ENCODE measurements at places on chromosomes 4 and X.

- no peak for DNase-seq
These were observed 185.5 kb upstream of the ANXA10 start for GRCh38 chr4:167906851-167907250.

DNA sequence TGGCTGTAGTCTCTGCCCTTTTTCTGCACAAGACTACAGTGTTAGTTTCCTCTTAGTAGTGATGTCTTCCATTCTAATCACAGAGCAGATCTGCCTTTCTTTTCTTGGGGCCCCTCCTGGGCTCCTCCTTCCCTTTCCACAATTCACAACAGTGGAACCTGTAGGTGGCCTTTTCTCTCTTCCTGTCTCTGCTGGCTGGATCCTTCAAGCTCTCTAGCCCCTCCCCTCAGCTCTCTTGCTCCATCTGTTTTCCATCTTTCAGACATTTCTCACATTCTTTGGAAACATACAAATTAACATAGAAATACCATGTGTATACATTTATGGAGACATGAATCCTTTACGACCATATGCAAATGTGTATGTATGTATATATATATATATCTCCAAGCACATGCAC is 304 bp upstream of the SPIN2A start:
- DNase-seq = no peak

- no peak for DNase-seq
These were observed 945.9 kb upstream of the NDST4 start for GRCh38 chr4:116059361-116059760.

- no peak for DNase-seq
These were observed 38.4 kb upstream of the FAM9B start for GRCh38 chrX:9072281-9072680.

- DNase-seq = no peak
These were observed 133.7 kb upstream of the CPXCR1 start for GRCh38 chrX:88613338-88613737.

- no peak for DNase-seq
These were observed 145.4 kb downstream of the STIM2 start for GRCh38 chr4:27005905-27006590.

DNA sequence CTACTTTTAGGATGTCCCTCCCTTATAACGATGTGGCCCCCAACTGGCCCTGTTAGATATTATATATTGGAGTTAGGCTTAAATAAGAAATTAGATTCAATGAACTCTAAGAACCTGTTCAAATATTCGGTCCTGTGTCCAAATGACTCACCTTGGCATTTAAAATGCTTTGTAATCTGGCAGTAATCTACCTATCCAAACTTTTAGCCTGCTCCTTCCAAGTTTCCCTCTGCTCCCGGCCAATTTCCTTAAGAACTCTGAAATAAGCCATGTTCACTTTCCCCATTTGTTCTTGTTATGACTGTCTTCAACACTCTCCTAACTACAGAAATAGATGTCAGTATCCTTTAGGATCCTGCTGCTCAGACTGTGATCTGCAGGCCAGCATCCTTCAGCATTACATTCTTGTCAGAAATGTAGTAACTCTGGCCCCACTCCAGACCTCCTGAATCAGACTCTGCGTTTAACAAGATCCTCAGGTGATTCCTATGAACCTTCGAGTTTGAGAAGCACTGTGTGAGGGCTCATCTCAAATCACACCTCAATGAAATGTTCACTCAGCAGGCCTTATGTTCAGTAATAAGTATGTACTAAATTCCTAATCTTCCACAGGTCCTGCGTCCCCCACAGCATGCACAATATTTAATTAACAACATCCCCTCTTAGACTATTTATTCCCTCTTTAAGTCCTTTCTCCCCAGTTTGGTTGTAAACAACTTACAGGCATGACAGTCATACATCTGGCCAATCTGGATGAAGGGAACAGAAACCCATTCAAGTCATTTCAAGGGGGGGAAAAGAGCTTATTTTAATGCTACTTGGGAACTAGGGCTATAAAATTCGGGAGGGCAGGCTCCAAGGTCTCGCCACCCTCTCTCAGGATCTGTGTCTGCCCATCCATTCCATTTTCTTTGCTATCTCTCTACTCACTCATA is 3.0 kb downstream of the ATP8A1 start:
- DNase-seq = no peak

DNA sequence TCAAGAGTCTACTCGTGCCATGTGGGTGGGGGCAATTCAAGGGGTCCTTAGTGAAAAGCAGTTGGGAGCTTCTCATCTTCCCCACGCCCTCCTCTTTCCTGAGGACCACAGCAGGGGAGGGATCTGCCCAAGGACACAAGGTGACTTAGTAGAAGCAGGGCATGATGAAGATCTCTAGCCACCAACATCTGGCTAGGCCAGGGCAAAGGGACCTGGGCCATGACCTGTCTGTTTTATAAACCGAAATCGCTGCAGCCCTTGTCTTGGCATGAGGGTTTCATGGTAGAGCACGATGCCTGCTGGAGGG is 5.1 kb downstream of the G6PD start:
- DNase-seq = no peak

- peak; percentile 13 for DNase-seq
These were observed 76.0 kb downstream of the INTS6L start for GRCh38 chrX:135596495-135596894.

DNA sequence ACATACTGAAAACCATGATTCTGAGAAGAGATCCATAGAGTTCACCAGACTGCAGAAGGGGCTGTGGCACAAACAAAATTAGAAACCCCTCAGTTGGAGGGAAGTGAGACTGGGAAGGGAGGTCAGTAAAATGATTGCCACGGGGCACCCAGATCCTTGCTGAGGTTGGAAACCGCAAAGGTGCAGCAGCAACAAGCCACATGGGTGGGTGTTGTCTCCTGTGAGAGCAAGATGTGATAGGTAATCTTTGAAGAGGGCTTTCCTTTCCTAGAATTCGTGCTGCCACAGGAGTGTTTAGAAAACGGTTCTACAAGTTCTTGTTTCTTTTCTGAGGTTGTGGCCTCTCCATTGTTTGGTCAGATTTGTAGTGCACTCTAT is 85.5 kb downstream of the NFKB1 start:
- DNase-seq = no peak

DNA sequence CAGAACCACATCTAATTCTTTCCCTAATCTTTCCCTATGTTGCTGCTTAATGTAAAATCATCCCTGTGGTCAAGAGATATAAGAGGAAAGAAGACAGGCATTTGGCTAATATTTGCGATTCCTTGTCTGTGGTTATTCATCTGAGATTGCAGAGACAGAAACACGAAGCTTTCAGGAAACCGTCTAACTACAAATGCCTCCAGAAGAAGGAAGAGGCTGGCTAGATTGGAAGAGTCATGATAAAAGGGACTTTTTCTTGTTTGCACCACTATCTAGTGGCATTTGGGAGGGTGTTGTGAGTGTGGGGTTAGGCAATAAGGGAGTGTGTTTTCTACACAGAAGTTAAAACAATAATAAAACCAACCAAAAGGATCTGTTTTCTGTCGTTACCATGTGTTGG is 43.9 kb downstream of the TMEM154 start:
- DNase-seq = no peak

DNA sequence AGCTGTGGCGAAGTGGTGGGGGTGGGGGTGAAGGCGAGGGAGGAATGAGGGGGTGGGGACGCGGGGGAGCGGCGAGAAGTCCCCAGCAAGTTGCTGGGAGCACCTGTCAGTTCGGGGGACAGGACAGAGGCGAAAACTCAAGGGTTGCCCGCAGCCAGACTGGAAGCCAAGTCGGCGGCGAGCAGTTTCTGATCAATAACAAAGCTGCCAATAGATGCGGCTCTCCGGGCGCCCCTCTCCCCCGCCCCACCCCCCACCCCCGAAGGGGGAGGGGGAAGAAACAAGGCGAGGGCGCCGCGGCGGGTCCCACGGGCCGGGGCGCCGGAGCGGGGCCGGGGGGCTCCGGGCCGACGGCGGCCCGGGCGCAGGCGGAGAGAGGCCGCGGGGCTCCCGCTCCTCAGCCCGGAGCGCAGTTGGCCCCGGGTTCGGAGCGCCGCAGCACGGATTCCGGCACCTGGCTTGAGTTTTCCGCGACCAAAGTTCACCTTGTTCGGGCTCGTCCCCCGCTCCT is 379 bp downstream of the PDGFC start:
- no peak for DNase-seq

- peak; percentile 27 for DNase-seq
These were observed 20.6 kb upstream of the TEC start for GRCh38 chr4:48290146-48290772.

- no peak for DNase-seq
These were observed 176.8 kb upstream of the RPL34 start for GRCh38 chr4:108443585-108443984.

DNA sequence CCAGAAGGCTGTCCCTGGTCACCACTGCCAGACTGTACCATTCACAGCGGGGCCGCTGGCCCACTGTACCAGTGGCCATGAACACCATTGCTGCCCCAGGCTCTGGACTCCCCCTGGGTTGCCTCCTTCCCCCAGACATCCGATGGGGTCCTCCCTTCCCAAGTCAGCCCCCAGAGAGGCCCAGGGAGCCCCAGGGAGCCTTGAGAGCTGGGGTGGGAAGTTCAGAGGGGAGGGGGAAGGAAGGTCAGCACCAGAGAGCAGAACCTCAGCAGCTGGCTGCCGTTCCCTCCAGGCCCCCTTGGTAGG is 441 bp upstream of the ARHGAP4 start:
- no peak for DNase-seq

DNA sequence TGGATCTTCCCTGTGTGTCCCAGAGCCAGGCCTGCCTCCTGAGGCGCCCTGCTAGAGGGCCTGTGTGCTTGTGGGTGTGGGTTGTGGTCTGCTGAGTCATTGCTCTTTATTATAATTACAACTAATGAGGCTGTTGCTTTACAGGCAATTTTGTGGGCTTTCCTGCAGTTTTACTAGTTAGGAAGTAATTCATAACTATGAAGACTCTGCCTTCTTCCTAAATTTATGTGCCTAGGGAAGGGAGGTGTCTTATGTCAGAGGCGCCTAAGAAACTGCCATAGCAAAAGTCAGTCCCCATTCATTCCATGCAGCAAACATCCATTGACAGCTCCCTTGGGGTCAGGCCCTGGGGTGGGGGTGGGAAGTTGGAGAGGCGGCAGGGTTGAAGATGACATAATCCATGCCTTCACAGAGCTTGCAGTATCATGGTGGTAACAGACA is 359.2 kb downstream of the IDS start:
- DNase-seq = peak; percentile 53

GRCh38 chr4:26377328-26378311 is 56.8 kb downstream of the RBPJ start:
- no peak for DNase-seq

DNA sequence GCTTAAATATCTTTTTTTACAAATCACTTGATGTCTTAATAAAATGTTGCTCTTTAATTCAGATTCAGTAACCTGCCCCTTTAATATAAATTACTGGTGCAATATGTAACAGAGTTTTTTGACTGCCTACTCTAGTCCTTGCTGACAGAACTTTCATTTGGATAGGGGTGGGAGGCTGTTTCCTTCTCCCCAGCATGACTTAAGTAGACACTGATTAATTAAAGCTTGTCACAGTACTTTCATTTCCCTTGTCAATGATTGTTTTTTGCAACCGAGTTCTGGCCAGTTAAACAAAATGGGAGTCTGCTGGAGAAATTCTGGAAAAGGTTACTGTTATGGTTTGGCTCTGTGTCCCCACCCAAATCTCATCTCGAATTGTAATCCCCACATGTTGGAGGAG is 37.3 kb upstream of the BBS12 start:
- DNase-seq = no peak

DNA sequence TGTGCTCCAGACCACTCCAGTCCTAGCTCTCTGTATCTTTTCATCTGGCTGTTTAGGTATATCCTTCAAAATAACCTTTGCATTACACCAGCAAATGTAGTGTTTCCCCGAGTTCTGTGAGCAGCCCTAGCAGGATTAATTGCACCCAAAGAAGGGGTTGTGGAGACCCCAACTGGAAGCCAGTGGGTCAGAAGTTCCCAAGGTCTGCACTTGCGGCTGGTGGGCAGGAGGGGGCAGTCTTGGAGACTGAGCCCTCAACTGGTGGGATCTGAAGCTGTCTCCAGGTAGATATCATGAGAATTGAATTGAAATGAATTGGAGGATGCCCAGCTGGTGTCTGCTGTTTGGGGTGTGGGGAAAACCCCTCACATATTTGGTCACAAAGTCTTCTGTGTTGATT is 1485.3 kb upstream of the TENM3 start:
- DNase-seq = no peak

GRCh38 chrX:40996886-40997530 is 88.2 kb upstream of the USP9X start:
- peak; percentile 51 for DNase-seq

DNA sequence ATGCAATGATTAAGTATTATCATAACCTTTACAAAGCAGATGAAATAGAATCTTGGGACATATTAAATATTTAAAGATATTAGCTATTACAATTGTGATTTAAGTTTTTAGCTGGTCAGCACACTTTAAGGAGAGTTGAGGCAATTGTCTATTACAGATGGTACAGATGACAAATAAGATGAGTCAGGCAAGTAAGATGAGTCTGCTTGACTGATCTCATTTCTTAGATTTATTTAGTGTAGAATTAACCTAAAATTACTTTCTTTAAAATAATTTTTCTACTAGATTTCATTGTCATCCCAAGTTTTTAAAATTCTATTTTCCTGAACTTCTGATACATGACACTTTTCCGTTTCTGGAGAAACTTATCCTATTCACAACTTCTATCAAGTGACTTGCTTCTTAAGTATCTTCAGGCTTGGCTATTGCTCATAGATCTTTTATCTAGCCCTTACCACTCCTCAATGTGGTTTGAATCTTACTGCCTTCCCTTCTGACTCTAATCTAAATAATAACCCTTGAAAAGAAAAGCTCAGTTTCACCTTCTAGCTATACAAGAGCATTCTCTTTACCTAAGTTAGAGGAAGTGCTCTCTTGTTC is 32.9 kb downstream of the CXCL1 start:
- no peak for DNase-seq

DNA sequence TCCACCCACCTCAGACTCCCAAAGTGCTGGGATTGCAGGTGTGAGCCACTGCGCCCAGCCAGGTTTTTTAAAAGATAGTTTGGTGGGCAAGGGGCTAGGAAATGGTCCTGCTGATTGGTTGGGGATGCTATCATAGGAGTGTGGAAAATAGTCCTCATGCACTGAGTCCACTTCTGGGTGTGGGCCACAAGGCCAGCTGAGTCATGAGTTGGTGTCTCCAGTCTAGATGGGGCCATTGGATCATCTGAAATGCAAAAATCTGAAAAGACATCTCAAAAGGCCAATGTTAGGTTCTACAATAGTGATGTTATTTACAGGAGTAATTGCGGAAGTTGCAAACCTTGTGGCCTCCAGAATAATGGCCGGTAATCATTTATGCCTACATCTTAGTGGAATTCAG is 221.1 kb downstream of the ZNF674 start:
- no peak for DNase-seq

- DNase-seq = no peak
These were observed 116.6 kb downstream of the SH3RF1 start for GRCh38 chr4:169154121-169154520.

DNA sequence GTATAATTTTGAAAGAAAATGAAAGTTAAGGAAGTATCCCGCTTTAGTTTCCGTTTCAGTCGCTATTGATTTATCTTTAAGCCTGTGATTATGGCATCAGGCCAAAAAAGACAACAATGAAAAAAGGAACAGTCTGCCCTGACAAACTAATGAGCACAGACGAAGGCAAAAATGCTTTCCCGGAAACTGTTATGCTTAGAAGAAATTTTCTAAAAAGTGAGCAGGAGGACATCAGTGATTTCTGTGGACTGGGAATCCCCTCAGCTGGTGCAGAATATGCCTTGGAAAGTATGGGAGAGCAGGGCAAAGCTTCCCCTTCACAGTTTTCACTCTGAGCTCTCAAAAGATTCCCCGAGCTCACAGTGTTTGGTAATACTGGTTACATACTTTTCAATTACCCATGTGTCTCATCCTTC is 5.1 kb upstream of the CXCL10 start:
- no peak for DNase-seq
